ENCODE measurements at places on chromosomes 4 and X. TPM values are rescaled to one million over a fixed set of nuclear protein-coding genes. Genes with fewer than 3 reads are reported as not detected.

DNA sequence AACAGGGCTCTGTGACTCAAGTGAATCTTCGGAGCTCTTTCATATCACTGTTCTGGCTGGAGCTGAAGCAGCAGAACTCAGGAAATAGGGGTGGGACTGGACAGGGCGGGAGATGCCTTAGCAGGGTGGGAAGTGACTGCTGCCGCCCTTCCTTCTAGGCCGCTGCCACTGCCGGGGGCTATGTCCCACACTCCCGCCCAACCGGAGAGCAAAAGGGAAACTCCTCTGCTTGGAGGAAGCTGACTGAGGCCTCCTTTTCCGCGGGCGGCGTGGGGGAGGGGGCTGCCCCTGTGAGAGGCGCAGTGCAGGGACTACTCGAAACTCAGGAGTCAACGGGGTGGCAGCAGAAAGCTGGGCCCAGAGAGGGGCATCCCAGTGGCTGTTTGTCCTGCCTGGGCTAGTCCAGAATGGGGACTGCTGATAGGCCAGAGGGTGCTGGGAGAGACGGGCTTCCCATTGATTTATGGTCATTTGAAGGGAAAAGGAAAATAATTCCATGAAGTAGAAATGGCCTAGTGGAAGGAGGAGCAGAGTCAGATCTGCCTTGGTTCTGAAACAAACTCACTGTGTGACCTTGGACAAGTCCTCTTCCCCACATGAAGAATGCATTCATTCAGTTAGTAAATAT, 36.9 kb downstream of the STARD8 start:
- H3K27me3 ChIP-seq, result peaks cover 15% of the 10 kb centered on the region
- no peak overlapping the region for H3K27ac ChIP-seq
- no peaks in the 10 kb centered on the region for H3K36me3 ChIP-seq
- no peak overlapping the region for H3K4me3 ChIP-seq
- DNase-seq, result no peak

ALB gene
- not detected for polyA plus RNA-seq

ART3 gene
- not detected for polyA plus RNA-seq

FGG gene
- polyA plus RNA-seq, result not detected

DNA sequence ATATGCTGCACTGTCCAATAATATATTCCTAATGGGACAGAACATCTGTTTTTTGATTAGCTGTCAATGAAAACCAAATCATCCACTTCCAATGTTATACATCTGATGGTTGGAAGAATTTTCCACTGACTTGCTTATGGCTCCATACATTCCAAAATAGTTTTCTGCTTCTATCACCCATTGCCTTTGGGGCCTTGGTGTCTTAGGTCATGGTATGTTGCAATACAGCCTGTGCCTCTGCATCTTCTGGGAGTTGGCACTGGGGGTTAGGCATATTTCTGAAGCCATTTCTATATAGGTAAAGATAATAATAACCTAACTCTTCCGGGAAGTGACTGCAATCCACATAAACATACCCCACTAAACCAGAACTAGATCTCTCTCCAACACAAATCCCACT, 53.2 kb upstream of the NR3C2 start:
- no peak overlapping the region for H3K27ac ChIP-seq
- H3K4me3 ChIP-seq, result no peak overlapping the region
- no peak for DNase-seq
- H3K27me3 ChIP-seq, result no peaks in the 10 kb centered on the region
- H3K4me1 ChIP-seq, result no peaks in the 10 kb centered on the region
- no peaks in the 10 kb centered on the region for H3K36me3 ChIP-seq

GRCh38 chrX:97638621-97639020, 754.9 kb downstream of the RPA4 start:
- no peaks in the 10 kb centered on the region for H3K4me1 ChIP-seq
- H3K27me3 ChIP-seq, result peaks cover 6% of the 10 kb centered on the region
- H3K36me3 ChIP-seq, result no peaks in the 10 kb centered on the region

Data from naive B cell (primary cell).